Fibroblast of skin of left biceps (primary cell): ENCODE measurements at places on chromosomes 16 and 17.

GRCh38 chr16:30367349-30368009 is 2.8 kb downstream of the TBC1D10B start:
- no peak for DNase-seq

- DNase-seq: no peak
Measured at GRCh38 chr16:20976576-20976975, 76.0 kb downstream of the LYRM1 start.

DNA sequence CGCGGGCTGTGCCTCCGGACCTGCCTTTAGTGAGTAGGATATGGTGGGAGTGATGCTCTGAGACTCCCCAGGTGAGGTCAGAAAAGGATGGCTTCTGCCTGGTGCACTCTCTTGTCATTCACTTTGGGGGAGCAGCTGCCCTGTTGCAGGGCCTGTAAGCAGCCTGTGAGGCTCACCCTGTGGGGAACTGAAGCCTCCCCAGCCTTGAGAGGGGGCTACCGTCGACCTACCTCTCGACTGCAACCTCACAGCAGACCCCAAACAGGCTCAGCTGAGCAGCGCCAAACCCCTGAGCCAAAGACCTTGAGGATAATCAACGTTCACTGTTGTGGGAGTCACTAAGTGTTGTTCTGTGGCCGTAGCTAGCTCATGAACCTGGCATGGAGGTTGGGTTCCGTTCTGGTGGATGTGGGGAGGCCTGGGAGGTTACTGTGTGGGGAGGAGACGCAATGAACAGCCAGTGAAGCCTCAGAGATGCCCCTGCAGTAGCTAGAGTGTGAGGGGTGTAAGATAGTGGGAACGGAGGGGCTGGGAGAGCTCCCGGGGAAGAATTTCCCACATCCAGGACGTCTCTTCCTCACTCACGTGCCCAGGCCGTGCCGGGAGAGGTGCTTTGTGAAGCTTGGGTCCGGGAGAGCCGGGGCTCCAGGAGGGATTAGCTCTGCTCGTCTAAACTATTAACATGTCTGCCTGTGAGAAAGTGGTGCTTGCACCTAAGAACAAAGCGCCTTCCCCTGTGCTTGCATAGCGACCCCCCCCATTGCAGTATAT is 38.8 kb downstream of the METRNL start:
- DNase-seq: no peak

DNA sequence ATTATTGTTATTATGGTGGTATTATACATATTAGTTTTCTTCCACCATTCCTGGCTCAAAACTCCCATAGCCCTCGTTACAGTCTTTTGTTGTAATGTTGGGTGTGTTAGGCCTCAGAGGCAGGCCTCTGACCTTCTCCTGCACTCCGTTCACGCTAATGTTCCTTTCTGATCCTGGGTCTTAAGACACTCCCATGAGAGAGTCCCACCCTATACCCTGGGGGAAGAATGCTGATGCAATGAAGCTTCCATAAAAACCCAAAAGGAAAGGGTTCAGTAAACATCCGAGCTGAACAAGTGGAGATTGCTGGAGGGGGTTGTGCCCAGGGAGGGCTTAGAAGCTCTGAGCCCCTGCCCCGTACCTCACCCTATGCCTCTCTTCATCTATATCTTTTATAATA is 141.3 kb upstream of the NETO2 start:
- DNase-seq: no peak

DNA sequence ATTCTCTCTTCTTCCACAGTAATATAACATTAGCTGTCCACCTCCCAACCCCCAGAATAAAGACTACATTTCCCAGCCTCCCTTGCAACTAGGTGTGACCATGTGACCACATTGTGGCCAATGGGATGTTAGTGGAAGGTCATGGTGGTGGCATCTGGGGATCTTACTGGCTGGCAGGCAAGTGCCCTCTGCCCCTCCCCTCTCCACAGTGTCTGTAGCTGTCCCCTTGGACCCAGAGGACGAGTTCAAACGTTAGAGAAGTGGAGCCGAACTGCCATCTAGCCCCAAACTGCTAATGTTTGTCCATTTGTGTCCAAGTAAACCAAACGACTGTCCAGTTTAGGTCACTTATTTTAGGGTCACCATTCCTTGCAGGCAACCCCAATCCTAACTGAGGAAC is 26.6 kb upstream of the KCNG4 start:
- no peak for DNase-seq

GRCh38 chr16:27197004-27197403 is 6.3 kb upstream of the KDM8 start:
- DNase-seq: no peak

DNA sequence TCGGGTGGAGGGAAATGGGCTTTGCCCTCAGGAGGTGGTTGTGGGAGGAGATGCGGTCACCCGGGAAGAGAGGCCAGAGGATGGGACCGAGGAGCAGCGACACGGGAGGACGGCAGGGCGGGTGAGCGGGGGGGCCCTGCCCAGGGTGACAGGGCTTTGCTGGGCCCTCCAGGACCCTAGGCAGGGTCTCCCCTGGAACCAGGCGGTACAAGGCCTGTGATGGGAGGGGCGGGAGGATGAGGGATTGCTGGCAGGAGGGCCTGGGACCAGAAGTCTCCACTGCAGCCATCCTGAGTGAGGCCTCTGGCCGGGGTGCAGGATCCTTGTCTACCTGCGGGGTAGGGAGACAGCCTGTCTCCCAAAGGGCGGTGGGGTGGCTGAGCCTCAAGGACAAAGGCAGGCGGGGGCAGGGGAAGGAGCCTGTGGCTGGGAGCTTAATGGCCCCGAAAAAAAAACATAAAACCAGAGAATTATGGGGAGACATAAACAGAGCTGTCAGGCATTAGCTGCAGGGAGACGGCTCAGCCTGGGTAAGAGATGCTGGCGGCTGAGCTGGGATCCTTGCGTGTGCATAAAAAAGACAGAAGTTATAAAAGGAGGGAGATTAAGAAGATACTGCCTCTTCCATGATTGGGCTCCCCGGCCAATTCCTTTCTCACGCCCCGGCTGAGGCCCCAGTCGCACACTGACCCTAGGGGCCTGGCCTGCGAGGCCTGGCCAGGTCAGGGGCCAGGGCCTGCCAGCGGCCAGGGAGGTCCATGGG is 66.7 kb downstream of the SREBF1 start:
- DNase-seq: no peak

- DNase-seq: no peak
Measured at GRCh38 chr16:46842192-46842895, 11.4 kb upstream of the C16orf87 start.

- no peak for DNase-seq
Measured at GRCh38 chr16:24018485-24018884, 182.7 kb downstream of the PRKCB start.

- peak; percentile 45 for DNase-seq
Measured at GRCh38 chr17:48791128-48792032, 25.6 kb downstream of the TTLL6 start.

DNA sequence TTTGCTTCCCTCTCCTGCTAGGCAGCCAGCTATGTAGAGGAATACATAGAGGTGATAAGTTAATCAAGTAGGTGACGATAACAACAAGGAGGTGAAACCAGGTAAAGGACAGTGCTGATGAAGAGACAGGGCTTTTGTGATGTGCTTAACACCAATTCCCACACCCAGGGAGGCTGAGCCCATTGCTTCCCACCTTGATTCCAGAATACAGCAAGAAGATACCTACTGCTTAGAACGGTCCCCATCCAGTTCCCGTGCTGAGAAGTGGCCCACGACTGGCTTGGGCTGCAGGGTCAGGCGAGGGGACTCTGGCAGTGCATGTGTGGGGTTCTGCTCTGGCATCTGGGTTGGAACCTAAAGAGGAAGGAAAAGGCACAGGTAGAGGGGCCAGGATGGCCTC is 16.1 kb upstream of the GFAP start:
- no peak for DNase-seq

GRCh38 chr17:40813804-40814203 is 8.6 kb downstream of the KRT10 start:
- DNase-seq: no peak

DNA sequence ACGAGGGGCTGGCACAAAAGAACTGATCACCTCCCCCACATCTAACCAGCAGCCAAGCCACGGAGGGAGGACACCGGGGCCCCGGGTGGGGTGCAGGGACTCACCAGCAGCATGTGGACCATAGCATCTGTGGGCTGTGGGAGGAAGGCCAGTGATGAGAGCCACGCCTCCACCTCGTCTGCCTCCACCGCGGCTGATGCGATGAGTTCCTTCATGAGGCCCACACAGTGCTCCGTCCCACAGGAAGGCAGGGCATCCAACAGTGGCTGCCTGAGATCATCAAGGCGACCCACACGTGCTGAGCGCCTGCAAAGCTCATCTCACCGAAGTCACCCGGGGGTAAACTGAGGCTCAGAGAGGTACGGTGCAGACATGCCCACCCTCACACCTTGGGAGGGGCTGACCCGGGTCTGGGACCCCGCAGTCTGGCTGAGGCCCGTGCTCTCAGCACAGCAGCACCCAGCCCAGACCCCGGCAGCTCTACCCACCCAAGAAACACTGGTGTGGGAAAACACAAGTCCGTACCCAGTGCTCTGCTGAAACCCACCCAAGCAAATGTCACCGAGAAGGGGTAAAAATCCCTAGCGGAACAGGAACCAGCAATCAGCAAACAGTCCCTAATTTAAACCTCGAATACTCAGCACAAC is 85.9 kb downstream of the LITAF start:
- no peak for DNase-seq

GRCh38 chr16:88468275-88469129 is 15.4 kb downstream of the ZFPM1 start:
- no peak for DNase-seq

DNA sequence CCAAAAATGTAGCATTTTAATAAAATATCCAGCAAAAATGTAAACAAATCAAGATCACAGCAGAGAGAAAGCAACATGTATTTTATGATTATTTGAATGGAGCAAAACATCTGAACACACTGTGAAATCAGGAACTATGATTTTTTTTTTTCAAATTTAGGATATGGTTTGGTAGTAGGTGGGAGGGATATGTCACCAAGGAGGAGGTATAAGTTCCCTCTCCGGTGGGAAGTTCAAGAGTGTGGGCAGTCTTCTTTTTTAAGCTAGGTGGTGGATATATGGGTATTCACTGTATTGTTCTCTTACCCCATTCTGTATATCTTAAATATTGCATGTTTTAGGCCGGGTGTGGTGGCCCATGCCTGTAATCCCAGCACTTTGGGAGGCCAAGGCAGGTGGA is 10.2 kb downstream of the CDR2 start:
- no peak for DNase-seq

- DNase-seq: no peak
Measured at GRCh38 chr17:9057310-9057709, 36.0 kb downstream of the NTN1 start.

GRCh38 chr16:9079430-9079812 is 12.0 kb upstream of the HAPSTR1 start:
- DNase-seq: no peak

GRCh38 chr17:60165971-60166370 is 16.2 kb downstream of the CA4 start:
- DNase-seq: no peak

- no peak for DNase-seq
Measured at GRCh38 chr17:78358538-78359320, 1.1 kb downstream of the SOCS3 start.

- DNase-seq: peak; percentile 67
Measured at GRCh38 chr17:68909066-68909465, 46.1 kb downstream of the ABCA8 start.

GRCh38 chr16:78930561-78930960 is 670.0 kb downstream of the MAF start:
- DNase-seq: no peak

DNA sequence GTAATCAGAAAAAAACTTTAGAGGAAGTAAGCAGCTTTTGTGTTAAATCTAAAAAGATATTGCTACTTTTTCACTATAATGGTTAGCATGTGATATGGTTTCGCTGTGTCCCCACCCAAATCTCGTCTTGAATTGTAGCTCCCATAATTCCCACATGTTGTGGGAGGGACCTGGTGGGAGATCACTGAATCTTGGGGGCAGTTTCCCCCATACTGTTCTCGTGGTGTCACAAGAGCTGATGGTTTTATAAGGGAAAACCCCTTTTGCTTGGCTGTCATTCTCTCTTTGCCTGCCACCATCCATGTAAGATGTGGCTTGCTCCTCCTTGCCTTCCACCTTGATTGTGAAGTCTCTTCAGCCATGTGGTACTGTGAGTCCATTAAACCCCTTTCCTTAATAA is 117.1 kb downstream of the KCNJ2 start:
- no peak for DNase-seq

GRCh38 chr17:76022285-76022684 is 4.8 kb downstream of the EVPL start:
- no peak for DNase-seq

GRCh38 chr16:50297301-50298074 is 31.1 kb downstream of the ADCY7 start:
- no peak for DNase-seq

- no peak for DNase-seq
Measured at GRCh38 chr16:17345043-17345442, 125.7 kb downstream of the XYLT1 start.

DNA sequence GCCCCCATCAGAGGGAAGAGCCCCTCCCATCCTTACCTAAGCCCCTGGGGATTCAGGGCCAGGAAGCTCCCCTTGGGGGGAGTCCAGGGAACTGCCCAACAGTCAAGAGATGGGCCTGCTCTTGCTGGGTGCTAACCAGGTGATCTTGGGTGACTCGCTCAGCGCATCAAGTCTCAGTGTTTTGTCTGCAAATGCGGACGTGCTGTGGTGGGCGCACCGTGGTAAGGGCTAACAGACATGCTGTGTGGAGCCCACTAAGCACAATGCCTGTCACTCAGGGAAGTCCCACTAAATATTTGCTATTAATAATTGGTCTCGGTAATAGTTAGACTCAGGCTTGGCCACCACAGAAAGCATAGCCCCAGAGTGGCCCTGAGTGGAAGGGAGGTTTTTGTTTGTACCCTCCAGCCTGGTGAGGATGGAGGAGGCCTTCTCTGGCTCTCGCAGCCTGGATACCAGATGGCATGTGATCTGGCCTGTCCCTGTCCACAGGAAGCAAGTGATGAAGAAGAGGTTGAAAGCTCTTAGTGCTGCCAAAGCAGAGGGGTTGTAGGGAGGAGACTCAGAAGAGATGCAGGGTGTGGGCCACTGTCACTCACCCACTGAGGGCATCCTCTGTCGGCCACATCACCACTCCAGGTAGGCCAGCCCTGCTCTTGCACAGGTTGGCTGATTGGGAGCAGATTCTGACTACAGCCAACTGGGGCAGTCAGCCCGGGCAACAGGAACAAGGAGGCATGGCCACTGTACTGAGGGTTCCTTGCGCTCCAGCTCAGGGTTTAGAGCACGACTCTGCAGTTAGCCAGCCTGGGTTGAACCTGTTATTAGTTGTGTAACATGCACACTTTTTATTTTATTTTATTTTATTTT is 69.8 kb upstream of the KSR1 start:
- no peak for DNase-seq

DNA sequence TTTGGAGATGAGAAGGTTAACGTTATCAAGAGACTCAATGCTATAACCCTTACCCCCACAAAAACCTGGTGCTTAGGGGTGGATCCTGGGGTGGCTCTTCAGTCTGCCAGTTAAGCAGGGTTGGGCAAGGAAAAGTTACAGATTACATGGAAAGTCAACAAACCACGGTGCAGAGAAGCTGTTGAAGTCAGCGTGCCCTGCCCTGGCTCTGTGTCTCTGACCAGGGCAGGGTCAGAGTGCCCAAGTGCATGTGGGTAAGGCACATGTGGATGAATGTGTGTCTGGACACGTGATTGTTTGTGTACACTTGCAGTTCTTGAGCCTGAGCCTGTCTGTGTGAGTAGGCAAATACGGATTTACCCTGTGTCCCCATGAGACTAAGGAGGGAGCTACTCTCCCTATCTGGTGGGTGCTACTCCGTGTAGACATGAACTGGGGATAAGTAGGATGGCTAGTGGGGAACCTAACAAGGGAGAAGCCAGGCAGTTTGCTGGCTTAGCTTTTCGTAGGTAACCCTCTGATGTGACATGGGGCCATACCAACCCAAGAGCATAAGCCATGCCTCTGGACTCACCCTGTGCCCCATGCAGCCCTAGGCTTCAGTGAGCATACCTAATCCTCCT is 5.5 kb downstream of the IGFBP4 start:
- DNase-seq: no peak
